ENCODE measurements at places on chromosomes 5 and 9. TPM values are rescaled to one million over a fixed set of nuclear protein-coding genes. Genes with fewer than 3 reads are reported as not detected.

- peak; percentile 65 for DNase-seq
Measured at GRCh38 chr9:35563791-35564197, 41.3 kb upstream of the TESK1 start.

- DNase-seq = no peak
Measured at GRCh38 chr9:76644171-76644570, 120.1 kb upstream of the PCA3 start.

DNA sequence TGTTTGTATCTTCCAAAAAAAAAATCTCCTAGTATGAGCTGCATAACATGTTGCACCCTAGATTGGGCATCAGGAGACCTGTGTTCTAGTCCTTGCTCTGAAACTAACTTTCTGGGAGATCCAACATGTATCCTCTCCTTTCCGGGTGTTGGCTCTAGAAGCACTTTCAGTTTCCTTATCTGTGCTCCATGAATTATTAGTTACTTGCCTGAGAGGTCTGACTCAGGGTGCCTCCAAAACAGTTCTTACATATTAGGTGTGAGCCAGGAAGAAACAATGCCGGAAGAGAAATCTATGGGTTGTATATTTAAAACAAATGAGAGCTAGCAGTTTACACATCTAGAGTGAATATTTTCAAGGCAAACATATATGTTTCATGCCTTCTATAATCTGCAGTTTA, 36.7 kb upstream of the SLC36A2 start:
- no peak for DNase-seq

DNA sequence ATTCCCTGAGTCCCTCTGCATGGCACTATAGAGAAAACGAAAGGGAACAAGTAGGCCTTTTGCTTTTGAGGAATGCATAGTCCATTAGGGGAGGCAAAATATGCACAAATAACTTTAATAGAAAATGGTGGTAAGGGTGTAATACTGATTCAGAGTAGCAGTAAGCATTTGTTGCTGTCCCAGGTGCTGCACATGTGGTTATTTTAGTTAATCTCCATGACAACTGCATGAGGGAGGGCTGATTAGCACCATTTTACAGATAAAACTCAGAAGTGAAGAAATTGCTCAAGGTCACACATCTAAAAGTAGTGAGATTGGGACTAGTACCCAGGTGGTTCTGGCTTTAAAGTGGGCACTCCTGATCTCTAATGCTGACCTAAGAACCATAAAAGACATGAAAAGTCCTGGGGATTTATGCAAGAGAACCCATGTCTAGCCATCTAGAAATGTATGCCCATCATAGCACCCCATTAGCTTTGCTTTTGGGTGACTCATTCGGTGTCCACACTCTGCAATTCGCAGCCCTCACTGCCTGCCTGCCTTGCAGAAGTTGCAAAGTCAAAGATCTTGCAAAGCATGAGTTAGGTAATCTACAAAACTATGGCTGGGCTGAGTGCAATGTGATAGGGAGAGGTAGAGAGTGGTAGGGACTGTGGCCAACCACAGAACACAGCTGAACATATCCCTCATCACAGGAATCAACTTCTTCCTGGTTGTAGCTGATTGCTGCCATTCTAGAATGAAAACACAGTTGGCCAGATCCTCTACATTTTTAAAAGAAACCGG, 195.2 kb downstream of the PTTG1 start:
- no peak for DNase-seq

The INSL4 gene
- not detected for total RNA-seq

DNA sequence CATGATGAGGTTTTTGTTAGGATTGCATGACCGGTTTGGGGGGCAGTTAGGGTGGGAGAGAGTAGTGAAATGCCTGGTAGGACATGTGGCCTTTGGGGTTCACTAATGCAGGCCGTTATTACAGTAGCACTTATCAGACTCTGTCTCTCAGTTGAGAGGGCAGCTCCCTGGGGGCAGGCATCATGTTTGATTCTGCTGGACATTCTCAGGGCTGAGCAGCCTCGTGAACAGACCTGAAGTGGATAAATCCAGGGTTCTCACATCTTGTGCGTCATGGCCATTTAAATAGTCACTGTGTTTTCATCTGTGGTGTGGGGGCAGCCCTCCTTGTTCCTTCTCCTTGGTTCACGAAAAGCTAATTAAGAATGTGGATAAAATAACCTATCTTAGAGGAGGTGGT, 18.9 kb downstream of the KCNN2 start:
- no peak for DNase-seq

The PCDHA9 gene
- not detected for total RNA-seq

DNA sequence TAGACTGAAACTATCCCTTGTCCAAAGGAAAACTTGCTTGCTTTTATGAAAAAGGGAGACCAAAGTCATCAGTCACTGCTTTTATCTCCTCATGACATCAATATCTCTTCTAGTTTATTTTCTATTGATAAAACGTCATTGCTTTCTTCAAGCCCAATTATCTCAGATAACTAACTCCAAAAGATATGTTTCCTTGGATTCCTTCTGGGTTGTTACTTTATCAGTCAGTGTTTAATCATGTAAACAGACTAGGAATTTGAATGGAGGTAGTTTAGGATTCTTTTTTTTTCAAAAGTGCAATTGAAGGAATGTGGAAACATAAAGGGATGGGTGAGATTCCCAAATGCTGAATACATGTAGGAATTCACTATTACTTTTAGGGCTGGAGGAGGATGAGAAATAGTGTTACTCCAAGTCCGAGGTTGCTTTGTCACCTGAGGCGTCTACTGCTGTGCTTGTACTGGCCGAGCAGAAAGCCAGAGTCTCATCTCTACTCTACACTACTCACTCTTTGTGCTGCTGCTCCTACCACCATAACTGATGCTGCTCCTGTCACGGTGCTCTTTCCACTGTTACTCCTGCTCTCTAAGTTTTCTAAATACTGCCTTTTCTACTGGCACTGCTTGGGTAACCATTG, 1697.1 kb upstream of the NUDT12 start:
- DNase-seq = no peak

The CTXN3 gene
- not detected for total RNA-seq

DNA sequence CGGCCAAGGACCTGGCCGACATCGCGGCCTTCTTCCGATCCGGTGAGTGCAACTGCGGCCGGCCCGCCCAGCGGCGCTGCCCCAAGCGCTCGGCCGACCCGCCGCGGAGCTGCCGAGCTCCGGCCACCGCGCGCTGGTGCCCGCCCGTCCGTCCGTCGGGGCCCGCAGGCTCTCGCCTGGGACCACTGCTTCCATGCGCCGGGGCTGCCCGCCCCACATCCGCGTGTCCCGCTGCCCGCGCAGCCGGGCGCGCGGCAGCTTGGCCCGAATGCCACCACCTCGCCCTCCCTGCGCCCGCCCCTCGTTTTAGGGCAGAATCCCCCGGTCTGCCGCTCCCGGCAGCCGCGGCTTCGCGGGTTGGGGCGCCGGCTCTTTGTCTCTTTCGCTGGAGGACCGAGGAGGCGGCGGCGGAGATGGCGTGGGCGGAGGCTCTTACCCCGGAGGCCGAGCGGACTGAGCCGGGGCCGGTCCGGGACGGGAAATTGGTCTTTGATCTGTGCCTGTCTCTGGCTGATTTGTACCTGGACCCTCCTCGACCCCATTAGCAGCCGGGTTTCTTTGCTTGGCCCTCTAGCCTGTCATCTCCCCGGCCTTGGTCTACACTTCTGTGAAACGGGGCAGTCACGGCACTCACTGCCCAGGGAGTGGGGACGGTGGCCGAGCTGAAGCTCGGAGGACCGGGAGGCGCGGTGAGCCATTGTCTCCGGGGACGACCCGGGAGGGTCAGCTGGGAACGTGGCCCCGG, 871 bp downstream of the TRIO start:
- DNase-seq = peak; percentile 83
